ENCODE measurements at places on chromosomes 3 and 15. TPM values are rescaled to one million over a fixed set of nuclear protein-coding genes. Genes with fewer than 3 reads are reported as not detected.

Gene NEK11
- total RNA-seq, result 1.1 TPM

Gene MINAR1
- 0.64 TPM for total RNA-seq

Gene MST1R
- 1.5 TPM for total RNA-seq

GRCh38 chr3:37537914-37538691 lies 323.6 kb upstream of the CTDSPL start:
- H3K27ac ChIP-seq, result no peak overlapping the region
- no peak overlapping the region for H3K4me3 ChIP-seq
- DNase-seq, result no peak
- H3K4me1 ChIP-seq, result peaks cover 4% of the 10 kb centered on the region

- no peak for DNase-seq
- H3K27me3 ChIP-seq, result peaks cover 12% of the 10 kb centered on the region
- no peak within 1 kb of the TSS for H3K27ac ChIP-seq
- peaks cover 5% of the 10 kb centered on the region for H3K4me1 ChIP-seq
- H3K36me3 ChIP-seq, result no peaks in the 10 kb centered on the region
These were observed at the start of gene GNAT1 for GRCh38 chr3:50190936-50191660. GNAT1 (plus strand) TSS chr3:50191610; CDS start chr3:50191726, 116 bp downstream.

- no peak overlapping the region for H3K27ac ChIP-seq
- H3K4me1 ChIP-seq, result no peaks in the 10 kb centered on the region
- no peak for DNase-seq
- H3K4me3 ChIP-seq, result no peak overlapping the region
- H3K27me3 ChIP-seq, result no peaks in the 10 kb centered on the region
These were observed 1476.9 kb downstream of the OTOL1 start for GRCh38 chr3:162973428-162973917.

DNA sequence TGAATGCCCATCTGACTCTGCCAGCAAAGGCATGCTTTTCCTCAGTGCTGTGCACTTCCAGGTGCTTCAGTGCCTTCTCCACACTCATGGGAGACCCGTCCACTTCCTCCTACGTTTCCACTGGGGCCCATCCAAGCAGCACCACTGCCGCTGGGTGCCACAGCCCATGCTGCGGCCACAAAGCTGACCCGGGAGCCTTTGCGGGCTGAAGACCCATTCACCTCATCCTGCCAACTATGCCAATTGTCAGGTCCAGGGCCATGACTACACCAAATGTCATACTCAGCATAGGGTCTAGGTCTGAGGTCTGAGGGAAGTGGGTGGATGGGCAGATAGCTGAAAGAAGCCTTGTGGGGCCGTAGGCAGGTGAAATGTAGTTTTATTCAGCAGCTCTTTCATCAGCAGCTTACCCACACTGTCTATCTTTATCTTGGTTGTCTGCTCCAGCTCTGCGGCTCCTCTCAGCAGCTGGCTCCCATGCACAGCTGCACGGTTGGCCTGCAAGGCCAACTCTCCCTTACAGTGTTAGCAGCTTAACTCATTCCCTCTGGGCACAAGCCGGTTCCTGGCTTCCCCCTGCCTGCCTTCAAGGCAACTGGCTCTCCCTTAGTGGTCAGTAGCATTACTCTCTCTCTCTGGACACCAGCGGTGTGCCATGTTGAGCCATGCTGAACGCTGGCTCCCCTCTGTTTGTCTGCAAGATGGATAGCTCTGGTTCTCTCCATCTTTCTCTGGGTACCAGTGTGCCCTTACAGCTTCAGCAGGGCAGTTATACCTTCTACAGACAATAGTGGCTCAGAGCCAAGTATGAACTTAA lies 63.7 kb upstream of the SIAH2 start:
- peak overlapping the region; percentile 54 for H3K27ac ChIP-seq
- no peak overlapping the region for H3K4me3 ChIP-seq
- no peaks in the 10 kb centered on the region for H3K36me3 ChIP-seq
- H3K4me1 ChIP-seq, result no peaks in the 10 kb centered on the region

GRCh38 chr15:79311901-79312553 lies 1.1 kb downstream of the TMED3 start:
- H3K27ac ChIP-seq, result peak overlapping the region; percentile 82
- H3K4me3 ChIP-seq, result peak overlapping the region; percentile 95
- DNase-seq, result no peak
- H3K27me3 ChIP-seq, result peaks cover 27% of the 10 kb centered on the region
- peaks cover 49% of the 10 kb centered on the region for H3K36me3 ChIP-seq

GRCh38 chr15:92155934-92156333 lies 237.7 kb upstream of the ST8SIA2 start:
- peaks cover 10% of the 10 kb centered on the region for H3K4me1 ChIP-seq
- H3K27me3 ChIP-seq, result no peaks in the 10 kb centered on the region
- H3K27ac ChIP-seq, result no peak overlapping the region
- DNase-seq, result no peak

DNA sequence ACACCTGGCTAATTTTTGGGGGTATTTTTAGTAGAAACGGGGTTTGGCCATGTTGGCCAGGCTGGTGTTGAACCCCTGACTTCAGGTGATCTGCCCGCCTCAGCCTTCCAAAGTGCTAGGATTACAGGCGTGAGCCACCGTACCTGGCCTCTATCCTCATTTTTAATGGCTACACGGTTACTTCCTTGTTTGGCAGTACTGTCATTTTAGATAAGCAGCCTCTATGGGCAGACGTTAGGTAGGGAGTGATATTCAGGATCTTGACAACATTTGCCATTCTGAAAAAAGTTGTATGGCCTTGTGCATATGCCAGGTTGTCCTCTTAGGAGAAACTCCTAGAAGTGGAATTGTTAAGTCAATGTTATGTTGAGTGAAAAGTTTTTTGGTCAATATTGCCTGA lies 141.7 kb downstream of the ITPR1 start:
- H3K4me1 ChIP-seq, result peaks cover 5% of the 10 kb centered on the region
- no peak overlapping the region for H3K4me3 ChIP-seq
- no peak overlapping the region for H3K27ac ChIP-seq
- H3K36me3 ChIP-seq, result peaks cover 1% of the 10 kb centered on the region
- DNase-seq, result no peak
- H3K27me3 ChIP-seq, result no peaks in the 10 kb centered on the region

Data from activated CD4-positive, alpha-beta T cell treated with anti-CD3 and anti-CD28 coated beads, Interleukin-2, amount 10 ng/mL, durations not matched to agents 24 days and 14 days (primary cell).